ENCODE measurements at places on chromosomes 13 and 19. TPM values are rescaled to one million over a fixed set of nuclear protein-coding genes. Genes with fewer than 3 reads are reported as not detected.

The CEACAM8 gene
- not detected for total RNA-seq

The LILRB1 gene
- total RNA-seq: 2.1 TPM

The DZIP1 gene
- total RNA-seq: 41.8 TPM

The ADPRHL1 gene
- total RNA-seq: 5.2 TPM

The APOC4 gene
- total RNA-seq: not detected

The VMAC gene
- 9.5 TPM for total RNA-seq

The POU2F2 gene
- 2.5 TPM for total RNA-seq

The BEST2 gene
- not detected for total RNA-seq

The ATP7B gene
- total RNA-seq: 6.1 TPM

The FGF14 gene
- 1.2 TPM for total RNA-seq

The DPF1 gene
- not detected for total RNA-seq

The NFILZ gene
- not detected for total RNA-seq

The KCNN4 gene
- 2.7 TPM for total RNA-seq

The PPP1R13L gene
- total RNA-seq: 8.7 TPM

The CEP89 gene
- total RNA-seq: 11.1 TPM

The SOX1 gene
- 0.36 TPM for total RNA-seq

The MCF2L gene
- total RNA-seq: 20.2 TPM

The FGF9 gene
- 0.82 TPM for total RNA-seq

The NKPD1 gene
- not detected for total RNA-seq

The PVR gene
- 39.4 TPM for total RNA-seq

The ZSCAN4 gene
- total RNA-seq: 0.36 TPM

The CNN1 gene
- total RNA-seq: 2,936 TPM

The GNA15 gene
- total RNA-seq: 0.55 TPM

The RAB8A gene
- total RNA-seq: 43.9 TPM

All from sigmoid colon (tissue), 7 donors.